Neuronal stem cell (in vitro differentiated cells): ENCODE measurements at places on chromosomes 6 and 20.

DNA sequence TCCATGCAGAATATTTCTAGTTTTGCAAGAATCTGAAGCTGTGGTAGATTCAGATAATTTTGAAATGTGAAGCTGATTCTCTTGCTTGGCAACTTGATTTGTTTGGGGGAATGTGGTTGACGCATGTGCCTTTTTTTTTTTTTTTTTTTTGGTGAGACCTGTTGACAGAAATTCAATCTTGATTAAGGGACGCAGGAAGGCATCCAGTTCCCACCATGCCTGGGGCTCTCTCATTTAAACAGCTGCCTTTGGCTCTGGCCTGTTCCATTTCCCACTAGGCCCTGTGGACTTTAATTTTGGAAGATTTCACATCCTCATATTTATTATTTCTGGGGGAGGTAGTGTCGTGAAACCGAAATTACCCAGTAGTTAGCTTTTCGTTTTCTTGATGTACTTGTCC lies 8.6 kb downstream of the TPX2 start:
- no peaks in the 10 kb centered on the region for H3K4me1 ChIP-seq
- H3K36me3 ChIP-seq, result peaks cover 89% of the 10 kb centered on the region
- no peak overlapping the region for H3K27ac ChIP-seq
- no peak overlapping the region for H3K4me3 ChIP-seq

GRCh38 chr6:43488667-43489276 lies 11.4 kb downstream of the TJAP1 start:
- no peak for DNase-seq
- no peak overlapping the region for H3K4me3 ChIP-seq
- no peak overlapping the region for H3K27ac ChIP-seq
- no peaks in the 10 kb centered on the region for H3K36me3 ChIP-seq
- no peaks in the 10 kb centered on the region for H3K4me1 ChIP-seq

- no peaks in the 10 kb centered on the region for H3K4me1 ChIP-seq
- no peak overlapping the region for H3K4me3 ChIP-seq
- H3K36me3 ChIP-seq, result no peaks in the 10 kb centered on the region
- H3K27ac ChIP-seq, result no peak overlapping the region
- no peaks in the 10 kb centered on the region for H3K27me3 ChIP-seq
These were observed 7.0 kb downstream of the DNAAF9 start for GRCh38 chr20:3400260-3401155.

- no peaks in the 10 kb centered on the region for H3K36me3 ChIP-seq
- no peak overlapping the region for H3K4me3 ChIP-seq
- peaks cover 3% of the 10 kb centered on the region for H3K27me3 ChIP-seq
- peaks cover 2% of the 10 kb centered on the region for H3K4me1 ChIP-seq
These were observed 11.2 kb downstream of the MUCL3 start for GRCh38 chr6:30951907-30952469.

DNA sequence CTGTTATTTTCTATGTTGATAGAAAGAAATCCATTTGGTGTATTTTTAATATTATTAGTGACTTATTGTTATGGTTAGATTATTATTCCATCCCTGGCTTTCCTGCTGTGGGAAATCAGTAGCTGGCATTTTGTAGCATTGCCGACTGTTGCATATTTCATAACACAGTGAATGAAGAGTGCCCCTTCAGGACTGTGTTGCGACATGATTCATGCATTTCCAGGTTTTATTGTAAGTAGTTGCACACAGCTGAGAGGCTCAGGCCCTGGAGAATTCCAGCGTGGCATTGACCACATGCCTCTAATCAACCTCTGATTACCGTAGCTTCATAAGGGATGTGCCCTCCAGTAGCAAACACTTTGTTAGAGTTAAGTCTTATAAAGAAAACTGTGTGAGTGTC lies 263.9 kb downstream of the FARS2 start:
- H3K27me3 ChIP-seq, result no peaks in the 10 kb centered on the region
- no peak for DNase-seq
- no peak overlapping the region for H3K27ac ChIP-seq
- H3K4me1 ChIP-seq, result no peaks in the 10 kb centered on the region
- H3K36me3 ChIP-seq, result no peaks in the 10 kb centered on the region
- H3K4me3 ChIP-seq, result no peak overlapping the region

DNA sequence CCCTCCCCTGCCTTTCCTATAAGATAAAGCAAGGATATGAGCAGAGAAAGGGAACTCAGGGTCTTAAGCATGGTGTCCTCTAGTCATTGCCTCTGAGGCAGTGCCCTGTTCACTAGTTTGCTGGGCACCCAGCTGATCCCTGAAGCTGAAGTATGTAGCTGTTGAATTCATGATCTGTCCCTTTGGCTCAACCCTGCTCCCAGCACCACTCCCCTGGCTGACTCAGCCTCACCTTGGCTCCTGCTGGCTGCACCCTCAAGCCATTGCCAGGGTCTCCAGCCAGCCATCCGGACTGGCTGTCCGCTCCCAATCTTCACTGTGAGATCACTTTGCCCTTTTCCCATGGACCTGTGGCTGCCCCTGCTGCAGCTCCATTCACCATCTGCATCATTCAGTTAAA lies 25.9 kb upstream of the UST start:
- no peaks in the 10 kb centered on the region for H3K36me3 ChIP-seq
- no peak overlapping the region for H3K27ac ChIP-seq
- H3K27me3 ChIP-seq, result no peaks in the 10 kb centered on the region
- no peak overlapping the region for H3K4me3 ChIP-seq

DNA sequence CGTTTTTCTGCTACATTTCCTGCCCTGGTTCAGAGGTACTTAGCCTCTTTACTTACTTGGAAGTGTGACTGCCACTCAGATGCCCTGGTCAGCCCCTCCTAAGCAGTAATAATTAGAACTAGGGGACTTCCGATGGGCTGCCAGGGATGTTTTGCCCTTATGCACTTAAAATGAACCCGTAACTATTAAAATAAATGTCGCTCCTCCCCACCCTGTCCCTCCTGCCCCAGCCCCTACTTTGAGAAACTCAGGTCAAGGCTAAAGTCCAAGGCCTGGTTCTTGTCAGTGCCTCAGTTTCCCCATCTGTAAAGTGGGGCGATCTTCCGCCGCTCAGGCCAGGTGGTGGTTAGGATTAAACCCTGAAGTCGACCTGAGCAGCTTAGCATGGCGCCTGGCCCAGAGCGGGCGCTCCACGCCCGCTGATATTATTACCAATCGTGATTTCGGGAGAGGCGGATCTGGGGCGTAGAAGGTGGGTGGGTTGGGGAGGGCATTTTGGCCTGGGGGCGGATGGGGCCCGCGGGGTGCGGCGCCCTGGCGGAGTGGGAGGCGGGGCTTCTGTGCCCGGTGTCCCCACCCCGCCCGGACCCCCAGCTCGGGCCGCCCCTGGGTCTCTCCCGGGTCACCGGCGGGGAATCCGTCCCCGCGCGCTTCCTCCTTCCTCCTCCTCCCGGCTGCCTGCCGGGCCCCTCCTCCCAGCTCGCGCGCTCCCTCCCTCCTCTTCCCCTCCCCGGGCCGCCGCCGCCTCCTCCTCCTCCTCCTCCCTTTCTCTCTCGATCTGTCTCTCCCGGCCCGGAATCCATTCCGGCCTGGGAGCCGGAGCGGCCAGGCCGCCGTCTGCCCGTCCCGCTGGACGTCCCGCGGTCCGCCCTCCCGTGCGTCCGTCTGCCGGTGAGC lies at the start of gene SRC:
TSS of gene SRC (plus strand) at position 802 of the 897 bp plus-strand sequence. CDS start 38,014 bp downstream, outside the sequence.
- peak; percentile 43 for DNase-seq
- no peak within 1 kb of the TSS for H3K27ac ChIP-seq
- peak within 1 kb of the TSS; percentile 59 for H3K4me3 ChIP-seq
- peaks cover 18% of the 10 kb centered on the region for H3K36me3 ChIP-seq

GRCh38 chr20:31440012-31440659 lies at the start of gene DEFB123:
TSS of gene DEFB123 (plus strand) at chr20:31440632. CDS start at chr20:31440699, 67 bp downstream.
- H3K36me3 ChIP-seq, result no peaks in the 10 kb centered on the region
- H3K27ac ChIP-seq, result no peak within 1 kb of the TSS
- H3K4me3 ChIP-seq, result no peak within 1 kb of the TSS

DNA sequence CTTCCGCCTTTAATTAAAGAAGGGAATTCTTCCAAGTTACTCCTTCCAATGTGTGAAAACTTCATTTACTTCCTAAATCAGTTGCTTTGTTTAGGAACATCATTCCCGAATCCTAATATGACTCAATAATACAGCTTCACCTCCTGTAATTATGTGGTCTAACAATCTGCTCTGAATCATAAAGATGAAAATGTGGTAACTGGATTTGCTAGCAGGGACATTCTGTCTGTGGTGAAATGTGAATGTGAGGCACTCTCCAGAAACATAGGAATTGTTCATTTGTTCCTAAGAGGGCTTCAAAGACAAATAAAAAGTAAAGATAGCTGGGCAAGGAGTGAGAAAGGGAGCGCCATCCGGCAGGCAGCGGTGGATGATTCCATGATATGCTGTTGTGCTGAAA lies 678.1 kb downstream of the KIF16B start:
- H3K36me3 ChIP-seq, result no peaks in the 10 kb centered on the region
- no peaks in the 10 kb centered on the region for H3K4me1 ChIP-seq
- H3K4me3 ChIP-seq, result no peak overlapping the region
- H3K27me3 ChIP-seq, result no peaks in the 10 kb centered on the region
- H3K27ac ChIP-seq, result no peak overlapping the region

GRCh38 chr20:34701405-34702085 lies 2.6 kb upstream of the TP53INP2 start:
- H3K4me1 ChIP-seq, result peaks cover 6% of the 10 kb centered on the region
- no peak overlapping the region for H3K27ac ChIP-seq
- H3K4me3 ChIP-seq, result no peak overlapping the region
